ENCODE measurements at places on chromosomes 4 and X. TPM values are rescaled to one million over a fixed set of nuclear protein-coding genes. Genes with fewer than 3 reads are reported as not detected.

Gene RBMXL3
- not detected for total RNA-seq

Gene SCRG1
- not detected for total RNA-seq

Gene FAM184B
- total RNA-seq = not detected

Gene EDA
- 4.2 TPM for total RNA-seq

Gene TMEM35A
- not detected for total RNA-seq

Gene NRK
- not detected for total RNA-seq

Gene BMPR1B
- total RNA-seq = not detected

Gene NWD2
- total RNA-seq = not detected
